ENCODE measurements at places on chromosomes 1 and 21.

DNA sequence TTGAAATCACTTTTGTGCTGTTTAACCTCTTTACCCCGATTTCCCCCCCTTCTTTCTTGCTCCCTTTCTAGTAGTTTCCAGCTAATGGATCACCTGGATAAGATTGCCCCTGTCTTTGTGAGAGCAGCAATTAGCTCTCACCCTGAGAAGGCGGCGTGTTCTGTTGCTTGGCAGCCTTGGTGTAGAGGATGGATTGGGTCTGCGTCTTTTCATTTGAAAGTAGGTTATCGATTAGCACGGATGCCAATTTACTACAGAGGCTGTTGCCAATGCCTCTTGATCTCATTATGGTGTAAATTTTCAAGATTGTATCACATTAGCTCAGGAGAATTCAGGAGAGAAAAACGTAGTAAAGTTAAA lies 26.4 kb downstream of the KIF26B start:
- no peak for DNase-seq

GRCh38 chr1:178857126-178857525 lies 13.8 kb downstream of the ANGPTL1 start:
- no peak for DNase-seq

DNA sequence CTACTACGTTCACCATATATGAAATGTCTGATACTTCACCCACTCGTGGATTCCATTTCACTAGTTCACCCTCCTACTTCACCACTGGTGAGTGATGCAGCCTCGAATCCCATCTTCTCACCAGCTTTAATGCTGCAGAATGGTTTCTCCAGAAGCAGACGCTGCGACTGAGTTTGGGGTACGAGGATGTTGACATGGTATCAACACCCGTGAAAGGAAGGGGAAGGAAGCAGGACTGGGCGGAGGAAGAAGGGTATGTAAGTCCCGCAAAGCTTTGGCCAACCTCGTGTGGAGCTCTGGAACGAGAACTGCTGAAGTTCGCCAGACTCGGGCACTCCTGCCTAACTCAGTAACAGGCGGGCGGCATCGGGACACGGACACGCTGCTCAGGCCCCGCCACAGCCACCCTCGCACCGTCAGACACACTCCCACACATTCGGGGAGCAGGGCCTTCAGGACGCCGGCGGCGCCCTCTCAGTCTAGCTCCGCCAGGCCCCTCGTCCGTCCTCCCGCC lies 833 bp upstream of the DIP2A start:
- DNase-seq, result peak; percentile 62

DNA sequence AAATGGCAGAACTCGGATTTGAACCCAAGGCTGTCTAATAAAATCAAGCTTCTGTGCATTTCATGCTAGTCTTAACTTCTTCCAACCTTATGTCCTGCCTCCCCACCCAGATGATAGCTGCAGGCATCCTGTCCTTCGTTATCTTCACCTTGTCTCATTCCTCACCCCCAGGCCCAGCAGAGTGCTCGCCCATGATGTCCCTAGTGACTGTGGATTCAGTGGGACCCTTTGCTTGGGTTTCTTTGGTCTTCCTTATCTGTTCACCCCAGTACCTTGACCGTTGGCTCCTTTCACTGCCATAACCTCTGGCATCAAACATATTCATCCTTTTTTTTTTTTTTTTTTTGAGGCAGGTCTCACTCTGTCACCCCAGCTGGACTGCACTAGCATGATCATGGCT lies 5.6 kb upstream of the BSDC1 start:
- no peak for DNase-seq

GRCh38 chr1:40796939-40797667 lies 13.5 kb downstream of the KCNQ4 start:
- no peak for DNase-seq

- DNase-seq, result no peak
Observed at GRCh38 chr1:196088541-196088940, 519.7 kb downstream of the KCNT2 start.

- DNase-seq, result peak; percentile 89
Observed at GRCh38 chr1:230827081-230827681, 41.1 kb downstream of the C1orf198 start.

GRCh38 chr1:50605186-50605875 lies 182.1 kb upstream of the DMRTA2 start:
- peak; percentile 31 for DNase-seq

DNA sequence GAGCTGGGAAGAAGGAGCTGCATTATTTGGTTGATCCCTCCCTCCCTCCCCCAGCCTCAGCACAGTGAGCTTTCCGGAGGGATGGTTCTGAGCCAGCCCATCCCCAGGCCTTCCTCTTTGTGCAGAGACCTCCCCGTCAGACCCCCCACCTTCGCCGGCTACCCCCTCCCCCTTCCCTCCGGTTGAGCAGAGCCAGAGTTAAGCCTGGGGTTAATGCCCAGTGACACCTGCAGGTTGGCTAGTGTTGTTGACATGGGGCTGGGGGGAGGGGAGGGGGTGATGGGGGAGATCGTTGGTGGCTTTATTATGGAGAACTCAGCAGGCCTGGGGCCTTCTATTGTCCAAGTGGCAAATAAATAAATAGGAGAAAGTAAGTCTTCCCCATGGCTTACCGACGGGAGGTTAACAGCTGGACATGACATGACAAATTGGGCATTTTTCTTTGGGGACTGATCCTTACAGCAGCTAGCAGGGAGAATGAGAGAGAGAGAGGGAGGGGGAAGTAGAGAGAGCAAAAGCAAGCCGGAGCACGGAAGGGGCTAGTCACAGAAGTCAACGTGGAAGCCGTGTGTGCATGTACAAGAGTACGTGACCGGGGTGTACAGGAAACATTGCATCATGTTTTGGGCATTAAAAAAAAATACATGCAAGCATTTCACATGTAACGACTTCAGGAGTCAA lies 131.1 kb downstream of the TMEM53 start:
- no peak for DNase-seq

DNA sequence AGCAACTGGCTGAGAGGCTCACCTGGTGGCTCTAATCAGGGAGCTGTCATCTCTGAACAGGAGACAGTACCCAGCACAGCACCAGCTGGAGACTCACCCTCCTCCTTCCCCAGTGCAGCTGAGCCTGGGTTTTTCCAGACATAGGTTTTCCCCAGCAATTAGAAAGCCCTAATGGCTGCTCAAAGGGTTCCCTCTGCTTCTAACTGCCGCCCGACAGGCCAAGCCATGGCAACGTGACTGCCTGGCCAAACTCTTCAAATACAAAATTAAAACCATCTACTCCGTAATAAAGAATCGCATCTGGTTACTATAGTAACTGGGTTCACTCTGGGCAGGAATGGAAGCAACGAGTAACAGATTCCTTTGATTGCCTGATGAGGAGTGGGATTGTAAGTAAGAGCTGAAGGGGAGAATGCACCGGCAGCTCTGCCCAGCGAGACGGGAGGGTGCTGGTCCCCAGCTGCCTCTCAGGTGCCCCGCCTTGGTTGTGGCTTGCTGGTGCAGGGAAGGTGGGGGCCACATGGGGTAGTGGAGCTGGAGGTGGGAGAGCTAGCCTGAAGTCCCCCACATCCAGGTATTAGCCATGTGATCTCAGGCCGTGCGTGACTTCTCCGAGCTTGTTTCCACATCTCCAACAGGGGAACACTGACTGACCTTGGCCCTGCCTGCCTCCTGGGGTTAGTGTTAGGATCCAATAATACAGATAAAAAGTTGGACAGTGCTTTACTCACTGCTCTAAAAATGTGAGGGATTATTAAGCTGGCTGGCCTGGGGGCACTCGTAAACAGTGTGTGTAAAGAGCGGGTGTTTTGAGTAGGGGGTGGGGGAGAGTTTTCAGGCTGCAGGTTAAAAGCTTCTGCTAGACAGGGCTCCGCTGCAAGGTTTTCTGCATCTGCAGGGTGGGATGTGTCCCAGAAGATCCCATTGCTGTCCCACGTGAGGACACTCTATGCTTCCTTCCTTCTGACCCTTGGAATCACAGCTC lies 94.2 kb downstream of the KCNN3 start:
- DNase-seq, result no peak

DNA sequence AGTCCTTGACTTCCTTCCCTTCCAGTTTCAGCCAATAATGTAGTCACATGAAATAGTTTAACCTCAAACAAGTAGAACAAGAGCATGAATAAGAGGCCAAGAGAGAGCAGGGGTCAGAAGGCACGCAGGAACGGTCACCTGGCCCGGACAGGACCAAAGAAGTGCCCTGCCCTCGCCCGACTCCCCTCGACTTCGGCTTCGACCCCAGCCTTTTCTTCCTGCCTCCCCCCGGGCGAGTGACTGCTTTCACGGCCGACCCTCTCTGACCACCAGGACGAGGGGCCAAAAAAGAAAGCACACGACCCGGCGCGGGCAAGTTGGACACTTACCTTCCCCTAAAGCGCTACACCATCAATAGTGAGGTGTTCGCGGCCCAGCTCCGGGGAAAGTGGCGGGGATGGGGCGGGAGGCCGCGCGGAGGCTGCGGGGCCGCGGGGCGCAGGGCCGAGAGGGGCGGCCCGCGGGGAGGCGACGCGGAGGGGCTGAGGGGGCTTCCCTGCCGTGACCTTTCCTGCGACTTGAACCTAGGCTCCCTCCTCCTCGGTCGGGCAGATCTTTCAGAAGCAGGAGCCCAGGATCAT lies 519 bp downstream of the RERE start:
- DNase-seq, result peak; percentile 48

- DNase-seq, result no peak
Observed at GRCh38 chr1:15408890-15409387, 749 bp upstream of the EFHD2 start.

DNA sequence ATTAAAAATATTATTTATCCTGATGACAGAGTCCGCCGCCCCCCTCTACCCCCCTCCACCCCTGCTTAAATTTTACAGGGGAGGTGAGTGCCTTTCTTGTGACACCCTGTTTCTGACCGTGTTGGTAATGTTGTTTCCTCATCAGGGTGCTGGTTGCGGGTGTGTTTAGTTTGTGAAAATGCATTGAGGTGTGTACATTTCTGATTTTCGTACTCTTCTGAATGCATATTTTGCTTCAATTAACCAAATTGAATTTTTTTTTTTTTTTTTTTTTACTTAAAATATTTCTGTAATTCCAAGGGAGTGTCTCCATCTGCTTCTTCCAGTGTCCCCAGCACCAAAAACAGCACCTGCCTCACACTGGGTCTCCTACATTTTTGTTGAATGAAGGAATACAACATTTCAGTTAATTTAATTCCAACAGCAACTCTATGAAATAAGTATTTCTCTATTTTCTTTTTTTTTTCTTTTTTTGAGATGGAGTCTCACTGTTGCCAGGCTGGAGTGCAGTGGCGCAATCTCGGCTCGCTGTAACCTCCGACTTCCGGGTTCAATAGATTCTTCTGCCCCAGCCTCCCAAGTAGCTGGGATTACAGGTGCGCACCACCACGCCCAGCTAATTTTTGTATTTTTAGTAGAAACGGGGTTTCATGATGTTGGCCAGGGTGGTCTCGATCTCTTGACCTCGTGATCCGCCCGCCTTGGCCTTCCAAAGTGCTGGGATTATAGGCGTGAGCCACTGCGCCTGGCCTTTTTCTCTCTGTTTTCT lies 5.6 kb upstream of the SLC2A1 start:
- DNase-seq, result no peak

DNA sequence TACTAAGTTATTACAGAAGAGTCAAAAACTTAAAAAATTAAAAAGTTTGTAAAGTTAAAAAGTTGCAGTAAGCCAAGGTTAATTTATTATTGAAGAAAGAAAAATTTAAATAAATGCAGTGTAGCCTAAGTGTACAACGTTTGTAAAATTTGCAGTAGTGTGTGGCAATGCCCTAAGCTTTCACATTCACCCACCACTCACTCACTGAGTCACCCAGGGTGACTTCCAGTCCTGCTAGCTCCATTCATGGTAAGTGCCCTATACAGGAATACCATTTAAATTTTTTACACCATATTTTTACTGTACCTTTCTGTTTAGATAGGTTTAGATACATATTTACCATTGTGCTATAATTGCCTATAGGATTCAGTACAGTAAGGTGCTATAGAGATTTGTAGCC lies 88.6 kb downstream of the CTH start:
- no peak for DNase-seq

DNA sequence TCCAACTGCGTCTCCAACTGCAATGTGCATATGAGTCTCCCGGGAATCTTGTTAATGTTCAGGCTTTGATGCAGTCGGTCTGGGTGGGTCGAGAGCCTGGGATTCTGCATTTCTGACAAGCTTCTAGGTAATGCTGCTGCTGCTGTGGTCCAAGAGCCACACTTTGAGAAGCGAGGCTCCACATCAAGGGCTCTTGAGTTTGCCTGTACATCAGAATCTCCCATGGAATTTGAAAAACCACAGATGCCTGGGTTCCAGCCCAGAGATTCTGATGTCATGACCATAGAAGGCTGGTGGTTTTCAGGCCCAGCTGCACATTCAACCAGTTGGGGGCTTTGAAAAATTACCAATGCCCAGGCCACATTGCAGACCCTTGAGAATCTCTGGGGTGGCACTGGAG lies 93.9 kb upstream of the TARDBP start:
- no peak for DNase-seq

GRCh38 chr1:17168091-17168876 lies 36.6 kb upstream of the PADI1 start:
- no peak for DNase-seq

DNA sequence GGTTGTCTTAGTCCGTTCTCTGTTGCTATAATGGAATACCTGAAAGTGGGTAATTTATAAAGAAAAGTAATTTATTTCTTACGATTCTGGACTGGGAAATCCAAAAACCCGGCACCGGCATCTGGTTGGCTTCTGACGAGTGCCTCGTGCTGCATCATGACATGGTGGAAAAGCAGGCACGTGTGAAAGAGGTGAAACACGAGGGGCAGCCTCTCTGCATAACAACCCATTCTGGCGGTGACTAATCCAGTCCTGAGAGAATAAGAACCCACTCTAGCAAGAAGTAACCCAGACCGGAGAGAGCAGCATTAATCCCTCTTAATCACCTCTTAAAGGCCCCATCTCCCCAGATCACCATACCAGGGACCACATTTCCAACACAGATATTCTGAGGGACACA lies 2.7 kb upstream of the EDEM3 start:
- DNase-seq, result no peak

DNA sequence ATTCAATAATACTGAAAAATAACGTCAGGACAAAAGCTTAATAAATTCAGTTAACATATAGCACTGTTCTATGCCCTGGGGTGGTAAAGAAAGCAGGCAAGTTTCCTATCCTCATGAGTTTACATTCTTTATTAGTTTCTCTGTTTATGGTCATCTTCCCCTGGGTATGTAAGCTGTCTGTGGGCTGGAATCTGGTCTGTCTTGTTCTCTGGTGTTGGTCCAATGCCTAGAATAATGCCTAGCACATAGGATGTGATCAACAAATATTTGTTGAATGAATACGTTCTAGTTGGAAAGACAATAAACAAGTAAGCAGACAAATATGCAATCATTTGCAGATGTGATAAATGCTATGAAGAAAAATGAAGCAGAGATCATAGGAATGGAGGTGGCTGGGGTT lies 7.2 kb upstream of the IGSF3 start:
- no peak for DNase-seq

DNA sequence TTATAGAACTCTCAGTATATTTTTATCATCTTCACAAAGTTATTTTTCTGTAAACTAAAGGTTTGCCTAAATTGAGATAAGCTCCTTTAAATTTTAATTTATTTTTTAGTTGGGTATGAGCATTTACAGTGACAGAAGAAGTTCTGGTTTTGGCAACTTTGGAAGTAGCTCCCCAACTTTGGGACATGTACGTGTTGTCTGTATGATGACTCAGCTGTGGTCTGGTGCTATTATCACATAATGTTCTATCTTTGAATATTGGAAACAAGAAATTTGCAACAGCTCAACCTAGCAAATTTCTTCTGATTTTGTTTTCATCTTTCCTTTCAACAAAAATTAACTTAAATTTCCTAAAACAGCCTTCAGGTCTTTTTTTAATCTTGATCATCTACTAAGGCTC lies 46.6 kb upstream of the C1orf105 start:
- no peak for DNase-seq

GRCh38 chr1:1004420-1004779 lies 4.5 kb upstream of the HES4 start:
- DNase-seq, result no peak

All from globus pallidus (tissue), 1 donor.